ENCODE measurements at places on chromosomes 5 and 9.

GRCh38 chr9:124590889-124591641, 83.9 kb upstream of the NR5A1 start:
- no peak for DNase-seq

DNA sequence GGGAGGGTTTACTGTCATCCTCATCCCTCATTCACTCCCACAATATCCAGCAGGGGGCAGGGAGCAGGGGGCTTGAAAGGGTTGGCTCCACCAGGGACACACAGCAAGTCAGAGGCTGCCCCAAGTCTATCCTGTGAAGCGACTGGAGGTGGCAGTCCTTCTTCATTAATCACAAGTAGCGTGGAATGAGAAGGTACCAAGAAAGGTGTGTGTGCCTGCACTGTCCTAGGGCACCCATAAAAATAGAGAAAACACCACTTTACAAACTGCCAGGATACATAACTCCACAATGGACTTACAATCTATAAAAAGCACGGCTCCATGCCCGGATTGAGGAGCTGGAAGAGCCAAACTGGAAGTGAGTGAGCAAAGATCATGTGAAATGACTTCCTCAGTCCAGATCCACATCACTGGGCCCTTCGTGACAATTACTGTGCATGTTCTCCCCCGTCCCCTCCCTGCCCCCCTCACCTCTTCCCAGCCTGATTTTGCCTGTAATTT, 183.9 kb downstream of the SLIT3 start:
- peak; percentile 16 for DNase-seq

GRCh38 chr5:92505145-92505544, 1075.9 kb downstream of the NR2F1-AS1 start:
- no peak for DNase-seq

DNA sequence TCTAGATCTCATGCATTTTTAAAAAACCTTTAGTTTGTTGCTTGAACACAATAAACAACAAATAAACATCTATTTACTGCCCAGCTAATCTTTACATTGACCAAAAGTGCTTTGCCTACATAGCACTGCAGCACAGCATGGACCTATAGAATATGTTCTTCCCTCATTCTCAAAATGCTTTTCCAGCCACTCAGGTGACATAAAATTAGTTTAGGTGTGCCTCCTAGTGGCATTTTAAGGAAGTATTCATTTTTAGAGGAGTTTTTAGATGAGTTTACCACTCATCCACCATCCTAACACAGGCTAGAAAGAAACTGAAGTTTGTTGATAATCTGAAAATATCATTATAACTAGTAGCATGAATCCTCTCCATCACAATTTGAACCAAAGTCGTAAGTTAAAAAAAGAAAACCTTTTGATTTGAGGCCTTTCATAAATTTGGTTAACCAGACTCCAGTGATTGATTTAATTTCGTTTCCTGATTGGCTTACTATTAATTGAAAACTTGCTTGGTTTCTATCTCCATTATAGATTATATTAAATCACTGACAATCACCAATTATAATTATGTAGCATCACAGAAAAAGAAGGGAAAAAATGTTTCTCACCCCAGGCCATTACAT, 12.6 kb downstream of the PLGRKT start:
- DNase-seq, result no peak

- no peak for DNase-seq
These were observed 47.1 kb downstream of the ANKH start for GRCh38 chr5:14824499-14824898.

- no peak for DNase-seq
These were observed 166.4 kb upstream of the ZNF618 start for GRCh38 chr9:113709721-113710120.

DNA sequence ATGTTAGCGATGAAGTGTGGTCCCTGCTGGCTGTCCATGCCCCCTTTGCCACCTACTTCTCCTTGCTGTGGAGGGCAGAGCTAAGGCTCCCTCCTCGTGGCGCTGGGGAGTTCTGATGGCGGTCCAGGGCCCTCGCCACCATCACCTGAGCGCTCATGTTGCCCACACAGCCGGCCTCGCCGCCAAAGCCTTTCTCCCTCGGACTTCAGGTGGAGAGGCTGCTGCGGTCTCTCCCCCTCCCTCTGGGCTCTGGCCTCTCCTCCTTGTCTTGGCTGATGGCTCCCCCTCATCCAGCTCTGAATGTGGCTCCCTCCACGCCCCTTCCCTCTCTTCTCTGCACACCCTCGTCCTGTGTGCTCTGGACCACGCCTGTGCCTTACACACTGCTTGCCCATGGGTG, 14.5 kb upstream of the LPCAT1 start:
- no peak for DNase-seq

DNA sequence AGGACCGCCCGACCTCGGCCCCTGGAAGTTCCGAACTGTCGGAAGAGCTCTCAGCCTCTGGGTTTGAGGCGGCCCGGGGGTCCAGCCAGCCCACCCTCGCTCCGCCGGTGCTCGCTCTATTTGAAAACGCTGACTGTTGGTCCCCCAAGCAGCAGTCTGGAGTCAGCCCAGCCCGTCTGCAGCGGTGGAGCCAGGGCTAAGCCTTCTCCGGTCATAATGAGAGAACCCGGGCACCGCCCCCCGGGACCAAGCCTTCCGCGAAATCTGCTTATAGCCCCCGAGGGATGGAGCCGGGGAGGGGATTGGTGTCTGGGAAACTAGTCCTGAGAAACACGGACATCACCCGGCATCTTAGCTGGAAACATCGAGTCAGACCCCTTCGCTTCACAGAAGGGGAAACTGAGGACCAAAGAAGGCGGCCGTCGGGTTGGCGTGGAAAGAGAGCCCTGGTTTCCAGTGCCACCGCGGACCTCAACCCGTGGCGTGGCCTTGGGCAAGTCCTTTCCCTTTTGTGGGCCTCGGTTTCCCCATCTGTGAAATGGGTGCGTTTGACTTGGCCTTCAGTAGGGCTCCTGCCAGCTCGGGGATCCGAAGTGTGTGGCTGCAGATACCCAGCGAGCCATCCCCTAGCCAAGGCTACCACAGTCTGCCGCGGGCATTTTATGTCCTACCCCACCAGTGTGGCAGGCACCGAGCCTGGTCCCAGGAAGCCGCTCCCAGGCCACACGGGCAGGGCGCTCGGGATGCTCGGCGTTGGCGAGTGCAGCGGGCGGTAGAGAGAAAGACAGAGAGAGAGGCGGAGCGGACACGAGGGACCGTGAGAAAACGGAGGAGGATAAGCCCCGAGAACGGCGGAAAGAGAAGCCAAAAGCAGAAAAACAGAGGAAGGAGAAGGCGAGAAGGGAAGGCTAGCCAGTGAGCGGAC, 857 bp downstream of the ADAM19 start:
- DNase-seq, result peak; percentile 72

GRCh38 chr9:926976-927375, 49.5 kb upstream of the DMRT3 start:
- DNase-seq, result no peak

- no peak for DNase-seq
These were observed 8.9 kb downstream of the NR2F1-AS1 start for GRCh38 chr5:93572101-93572607.

DNA sequence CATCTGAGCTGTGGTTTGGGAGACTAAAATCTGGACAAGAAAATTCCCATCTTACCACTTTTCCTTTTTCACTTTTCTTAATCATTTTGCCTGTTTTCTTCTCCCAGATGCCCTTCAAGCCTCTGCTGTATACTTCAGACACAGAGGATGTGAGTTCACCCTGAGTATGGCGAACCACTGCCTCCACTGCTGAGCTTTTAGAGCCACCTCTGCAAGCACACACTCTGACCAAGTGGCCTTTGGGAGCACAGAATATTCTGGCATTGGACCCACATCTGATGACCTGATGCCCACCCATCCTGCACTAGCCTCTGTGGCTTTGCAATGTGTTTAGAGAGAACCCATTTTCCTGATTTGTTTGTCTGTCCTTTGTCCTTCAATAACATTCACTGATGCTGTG, 32.5 kb downstream of the TERT start:
- DNase-seq, result no peak

DNA sequence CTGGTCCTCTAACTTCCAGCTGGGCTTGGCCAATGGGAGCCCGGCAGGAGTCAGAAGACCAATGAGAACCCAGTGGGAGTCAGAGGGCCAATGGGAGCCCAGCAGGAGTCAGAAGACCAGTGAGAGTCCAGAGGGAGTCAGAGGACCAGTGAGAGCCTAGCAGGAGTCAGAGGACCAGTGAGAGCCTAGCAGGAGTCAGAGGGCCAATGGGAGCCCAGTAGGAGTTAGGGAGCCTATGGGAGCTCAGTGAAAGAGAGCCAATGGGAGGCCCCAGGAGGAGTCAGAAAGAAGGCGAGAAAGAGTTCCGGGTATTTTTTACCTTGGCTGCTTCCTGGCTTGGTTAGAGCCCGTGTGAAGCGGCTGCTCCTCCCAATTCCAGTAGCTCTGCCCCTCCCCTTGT, 191.0 kb downstream of the GABBR2 start:
- peak; percentile 13 for DNase-seq

GRCh38 chr9:19119801-19120440, 7.4 kb downstream of the PLIN2 start:
- no peak for DNase-seq

All from SJCRH30 (cell line).